Progenitor cell of endocrine pancreas (in vitro differentiated cells): ENCODE measurements at places on chromosomes 7 and 10.
A peak's percentile ranks its signal among the peaks of the same experiment; 100 is the strongest.

DNA sequence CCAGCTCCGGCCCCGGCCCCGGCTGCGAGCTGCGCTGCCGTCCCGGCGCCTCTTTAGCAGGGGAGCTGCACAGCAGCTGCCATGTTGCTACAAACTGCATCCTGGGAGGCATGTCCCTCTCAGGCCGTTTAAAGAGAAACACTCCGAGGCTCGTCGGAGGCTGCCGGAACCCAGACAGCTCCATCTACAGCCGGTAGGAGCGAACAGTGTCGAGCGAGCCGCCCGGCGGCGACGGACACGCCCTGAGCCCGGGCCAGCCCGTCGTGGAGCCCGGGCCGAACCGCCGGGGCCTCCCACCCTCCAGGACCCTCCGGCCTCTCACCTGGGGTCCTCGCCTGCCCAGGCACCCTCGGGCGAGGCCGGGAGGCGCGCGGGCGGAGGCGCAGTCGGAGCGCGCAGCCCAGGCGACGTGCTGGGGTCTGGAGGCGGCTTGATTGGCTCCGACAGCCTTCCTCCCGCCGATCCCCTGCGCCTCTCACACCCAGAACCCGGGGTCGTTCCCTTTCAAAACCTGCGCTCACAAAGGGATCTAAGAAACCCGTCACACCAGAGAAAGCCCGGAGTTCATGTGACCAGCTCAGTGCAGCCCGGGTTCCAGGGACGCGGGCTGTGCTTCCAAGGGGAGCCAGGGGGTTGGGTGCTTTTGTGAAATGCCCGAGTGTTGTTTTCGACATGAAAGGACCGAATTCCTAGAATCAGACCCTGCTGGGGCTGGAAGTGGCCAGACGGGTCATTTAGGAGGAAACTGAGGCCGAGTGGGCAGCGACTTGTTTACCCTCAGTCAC is at the start of gene ZNF777:
Gene ZNF777 (minus strand): TSS at position 570 of the 785 bp plus-strand sequence. CDS start 5,040 bp downstream, outside the sequence.
- peak within 1 kb of the TSS; percentile 80 for H3K4me3 ChIP-seq
- peak within 1 kb of the TSS; percentile 96 for H3K27ac ChIP-seq
- H3K36me3 ChIP-seq = peaks cover 1% of the 10 kb centered on the region
- DNase-seq = peak; percentile 58
- H3K27me3 ChIP-seq = peaks cover 3% of the 10 kb centered on the region

GRCh38 chr7:91993976-91994375 is 53.3 kb downstream of the AKAP9 start:
- no peak overlapping the region for H3K4me3 ChIP-seq
- H3K36me3 ChIP-seq = peaks cover 32% of the 10 kb centered on the region
- no peak for DNase-seq
- no peaks in the 10 kb centered on the region for H3K27me3 ChIP-seq

DNA sequence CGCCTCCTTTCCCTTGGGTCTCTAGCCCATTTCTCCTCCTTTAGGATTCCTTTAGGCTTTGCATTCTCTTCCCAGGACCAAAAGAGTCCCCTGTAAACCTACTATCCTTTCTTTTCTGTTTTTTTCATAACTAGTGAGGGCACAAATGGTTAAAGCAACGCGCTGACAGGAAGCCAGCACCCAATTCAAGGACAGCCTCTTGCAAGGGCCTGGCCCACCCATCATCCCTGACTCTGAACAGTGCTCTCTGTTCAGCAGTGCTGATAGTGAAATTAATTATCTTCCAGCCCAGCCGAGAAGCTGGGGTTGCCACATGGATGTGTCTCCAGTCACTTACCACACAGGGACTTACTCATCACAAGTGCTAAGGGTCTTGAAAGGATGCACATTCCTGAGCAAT is 38.3 kb upstream of the RNF32 start:
- H3K27ac ChIP-seq = peak overlapping the region; percentile 70
- no peak for DNase-seq
- H3K4me3 ChIP-seq = peak overlapping the region; percentile 10
- peaks cover 3% of the 10 kb centered on the region for H3K36me3 ChIP-seq
- H3K4me1 ChIP-seq = peaks cover 29% of the 10 kb centered on the region

DNA sequence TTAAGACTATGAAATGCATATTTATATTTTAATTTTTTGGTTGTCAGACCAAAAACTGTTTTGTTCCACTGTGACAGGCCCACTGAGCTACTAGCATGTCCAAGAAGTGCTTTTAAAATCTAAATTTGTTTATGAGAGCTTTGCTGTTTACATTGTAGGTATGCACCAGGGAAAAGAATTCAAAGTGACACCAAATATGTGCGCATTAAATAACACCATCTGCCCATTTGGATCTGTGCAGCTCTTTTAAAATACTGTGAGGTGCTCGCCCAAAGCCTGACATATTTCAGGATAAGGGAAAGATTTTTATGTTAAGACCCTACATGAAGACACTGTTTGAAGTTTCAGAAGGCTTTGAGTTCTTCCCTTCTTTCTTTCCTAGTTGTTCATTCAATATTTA is 162.9 kb downstream of the ST7 start:
- no peak for DNase-seq
- peaks cover 8% of the 10 kb centered on the region for H3K4me1 ChIP-seq
- peaks cover 3% of the 10 kb centered on the region for H3K36me3 ChIP-seq
- no peak overlapping the region for H3K27ac ChIP-seq
- H3K27me3 ChIP-seq = no peaks in the 10 kb centered on the region

- H3K36me3 ChIP-seq = no peaks in the 10 kb centered on the region
- H3K4me1 ChIP-seq = peaks cover 6% of the 10 kb centered on the region
- H3K27ac ChIP-seq = no peak overlapping the region
- DNase-seq = no peak
- H3K27me3 ChIP-seq = no peaks in the 10 kb centered on the region
- H3K4me3 ChIP-seq = no peak overlapping the region
These were observed 636.2 kb upstream of the IGFBP3 start for GRCh38 chr7:46557295-46557711.

DNA sequence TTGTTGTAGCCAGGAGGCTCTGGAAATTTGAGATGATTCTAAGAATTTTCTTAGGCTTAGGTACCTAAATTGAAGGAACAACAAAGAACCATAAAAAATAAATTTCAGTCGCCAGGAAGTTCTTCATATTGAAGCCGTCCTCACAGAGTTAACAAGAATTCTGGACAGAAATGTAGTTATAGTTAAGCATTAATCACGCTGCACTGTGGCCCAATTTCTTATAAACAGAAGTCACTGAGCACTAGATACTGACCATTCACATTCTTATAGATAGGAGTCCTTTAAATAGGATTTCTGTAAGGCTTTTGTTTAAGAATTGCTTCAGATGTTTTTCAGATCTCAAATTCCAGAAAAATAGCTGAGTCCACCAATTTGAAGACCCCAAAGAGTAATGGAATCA is 256.2 kb upstream of the PITRM1 start:
- DNase-seq = no peak
- H3K27ac ChIP-seq = peak overlapping the region; percentile 49
- no peak overlapping the region for H3K4me3 ChIP-seq
- no peaks in the 10 kb centered on the region for H3K36me3 ChIP-seq

- no peak overlapping the region for H3K27ac ChIP-seq
- peaks cover 11% of the 10 kb centered on the region for H3K4me1 ChIP-seq
- no peaks in the 10 kb centered on the region for H3K27me3 ChIP-seq
- H3K36me3 ChIP-seq = no peaks in the 10 kb centered on the region
These were observed 239.6 kb downstream of the PHF14 start for GRCh38 chr7:11213266-11213665.

GRCh38 chr7:6096581-6096980 is 65.4 kb downstream of the ANKRD61 start:
- no peak overlapping the region for H3K27ac ChIP-seq
- H3K36me3 ChIP-seq = no peaks in the 10 kb centered on the region
- peaks cover 1% of the 10 kb centered on the region for H3K4me1 ChIP-seq
- DNase-seq = no peak
- H3K4me3 ChIP-seq = no peak overlapping the region

GRCh38 chr10:76218035-76218434 is 786.6 kb downstream of the LRMDA start:
- H3K4me1 ChIP-seq = peaks cover 4% of the 10 kb centered on the region
- peaks cover 1% of the 10 kb centered on the region for H3K36me3 ChIP-seq
- no peak for DNase-seq
- H3K4me3 ChIP-seq = no peak overlapping the region

DNA sequence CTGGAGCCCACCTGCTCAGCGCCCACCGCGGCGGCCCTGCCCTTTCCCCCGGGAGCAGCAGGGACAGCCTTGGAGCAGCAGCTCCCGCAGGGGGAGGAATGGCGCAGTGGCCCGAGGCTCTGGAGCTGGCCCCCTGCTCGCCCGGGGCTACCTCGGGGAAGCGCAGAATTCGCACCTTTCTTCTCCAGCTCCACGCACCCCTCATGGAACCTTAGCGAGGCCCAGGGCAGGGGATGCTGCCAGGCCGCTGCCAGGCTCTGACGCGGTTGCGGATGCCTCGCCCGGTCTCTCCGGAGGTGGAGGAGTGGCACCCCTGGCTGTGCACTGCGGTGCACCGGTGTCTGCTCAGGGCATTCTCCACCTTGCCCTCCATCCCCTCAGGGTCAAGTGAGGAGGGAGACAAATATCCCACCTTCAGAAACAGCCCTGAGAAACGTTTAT is 84.9 kb upstream of the MKI67 start:
- DNase-seq = no peak
- no peak overlapping the region for H3K4me3 ChIP-seq
- no peaks in the 10 kb centered on the region for H3K36me3 ChIP-seq
- H3K27ac ChIP-seq = no peak overlapping the region
- H3K4me1 ChIP-seq = peaks cover 6% of the 10 kb centered on the region
- H3K27me3 ChIP-seq = peaks cover 74% of the 10 kb centered on the region

DNA sequence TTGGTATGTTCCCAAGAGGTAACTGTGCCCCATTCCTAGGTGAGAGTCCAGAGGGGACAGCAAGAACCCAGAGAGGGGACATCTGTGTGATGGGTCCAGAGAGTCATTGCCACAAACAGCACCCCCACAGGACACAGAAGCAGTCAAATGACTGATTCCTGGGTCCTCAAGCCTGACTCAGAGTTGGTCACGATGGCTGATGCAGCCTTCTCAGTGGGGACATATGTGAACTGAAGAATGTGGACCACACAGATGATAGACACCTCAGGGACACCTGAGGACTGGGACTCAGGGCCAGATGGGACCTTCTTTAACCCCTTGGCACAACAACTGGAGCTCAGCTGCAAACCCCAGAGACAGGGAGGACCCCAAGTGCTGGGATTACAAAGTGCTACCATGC is 96.5 kb downstream of the STRA8 start:
- H3K27me3 ChIP-seq = no peaks in the 10 kb centered on the region
- no peaks in the 10 kb centered on the region for H3K36me3 ChIP-seq
- no peak overlapping the region for H3K27ac ChIP-seq
- H3K4me1 ChIP-seq = no peaks in the 10 kb centered on the region

- H3K27ac ChIP-seq = no peak overlapping the region
- no peak for DNase-seq
- no peaks in the 10 kb centered on the region for H3K36me3 ChIP-seq
These were observed 22.5 kb upstream of the ANTXRL start for GRCh38 chr10:46264336-46264735.
